ENCODE measurements at places on chromosomes 2 and 18.

DNA sequence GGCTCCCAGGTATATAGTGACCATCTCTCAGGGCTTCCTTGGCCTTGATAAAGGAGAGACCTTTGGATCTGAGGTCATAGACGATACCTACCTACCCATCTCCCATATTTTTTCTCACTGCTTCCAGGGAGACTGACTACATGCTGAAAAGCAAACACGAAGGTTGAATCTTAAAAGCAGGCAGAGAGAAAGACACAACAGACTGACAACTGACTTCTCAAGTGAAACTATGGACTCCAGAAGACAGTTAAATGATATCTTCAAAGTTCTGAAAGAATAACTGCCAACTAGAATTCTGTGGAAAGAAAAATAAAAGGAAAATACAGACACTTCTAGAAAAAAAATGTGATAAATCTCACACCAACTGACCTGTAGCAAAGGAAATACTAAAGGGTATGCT lies 76.5 kb upstream of the HAAO start:
- DNase-seq: no peak

GRCh38 chr2:4992226-4992625 lies 700.0 kb upstream of the SOX11 start:
- DNase-seq: no peak

GRCh38 chr18:62571648-62572047 lies 48.8 kb downstream of the ZCCHC2 start:
- no peak for DNase-seq

DNA sequence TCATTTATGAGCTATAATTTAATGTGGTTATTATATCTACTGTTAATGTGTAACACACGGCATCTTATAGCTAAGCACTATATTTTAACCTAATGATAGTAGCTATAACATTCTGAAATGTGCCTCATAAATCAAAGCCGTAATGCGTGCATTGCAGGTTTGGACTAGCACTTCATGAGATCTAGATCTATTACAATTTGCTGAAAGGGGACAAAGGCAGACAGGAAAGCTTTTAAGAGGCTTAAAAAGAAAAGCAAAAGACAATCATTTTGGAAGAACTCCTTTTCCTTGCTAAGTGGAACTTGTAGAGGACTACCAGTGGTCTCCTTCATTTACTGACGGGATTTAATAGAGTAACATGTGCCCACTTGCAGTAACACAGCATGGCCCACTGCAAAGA lies 213.1 kb downstream of the NBAS start:
- no peak for DNase-seq

GRCh38 chr2:213251618-213252017 lies 32.6 kb upstream of the SPAG16 start:
- no peak for DNase-seq
